ENCODE measurements at places on chromosomes 4 and X.
A peak's percentile ranks its signal among the peaks of the same experiment; 100 is the strongest.

- peak; percentile 26 for DNase-seq
Observed at GRCh38 chrX:13082206-13083065, 38.0 kb upstream of the FAM9C start.

- DNase-seq = no peak
Observed at GRCh38 chr4:169583563-169583962, 28.8 kb downstream of the NEK1 start.

DNA sequence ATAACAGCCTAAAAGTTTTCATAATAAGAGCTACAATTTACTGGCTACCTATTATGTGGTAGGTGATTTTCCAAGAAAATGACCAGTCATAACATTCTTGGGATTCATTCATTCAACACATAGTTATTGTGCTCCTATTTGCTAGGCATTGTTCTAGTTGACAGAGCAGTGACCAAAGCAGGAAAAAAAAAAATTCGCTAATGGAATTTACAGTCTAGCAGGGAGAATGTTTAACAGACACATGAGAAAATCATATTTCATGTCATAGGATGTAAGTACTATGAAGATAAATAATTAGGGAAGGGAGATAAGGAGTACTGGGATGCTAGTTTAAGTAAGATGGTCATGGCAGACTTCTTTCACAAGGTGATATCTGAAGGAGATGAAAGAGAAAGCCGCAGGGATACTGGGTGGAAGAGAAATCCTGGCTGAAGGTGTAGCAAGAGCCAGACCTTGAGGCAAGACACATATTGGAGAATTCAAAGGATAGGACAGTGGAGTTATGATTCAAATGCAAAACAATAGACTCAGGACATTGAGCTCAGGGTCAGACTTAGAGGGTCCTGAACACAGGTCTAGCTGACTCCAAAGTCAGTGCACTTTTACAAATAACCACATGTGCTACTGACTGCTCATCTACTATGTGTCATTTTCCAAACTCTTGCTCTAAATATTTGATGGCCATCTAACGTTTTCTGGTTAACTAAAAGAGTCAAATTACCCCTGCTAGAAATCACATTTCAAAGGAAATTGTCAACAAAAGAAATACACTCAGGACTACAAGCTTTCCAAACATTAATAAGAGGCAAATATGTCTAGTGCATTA is 20.4 kb downstream of the SPCS3 start:
- no peak for DNase-seq

DNA sequence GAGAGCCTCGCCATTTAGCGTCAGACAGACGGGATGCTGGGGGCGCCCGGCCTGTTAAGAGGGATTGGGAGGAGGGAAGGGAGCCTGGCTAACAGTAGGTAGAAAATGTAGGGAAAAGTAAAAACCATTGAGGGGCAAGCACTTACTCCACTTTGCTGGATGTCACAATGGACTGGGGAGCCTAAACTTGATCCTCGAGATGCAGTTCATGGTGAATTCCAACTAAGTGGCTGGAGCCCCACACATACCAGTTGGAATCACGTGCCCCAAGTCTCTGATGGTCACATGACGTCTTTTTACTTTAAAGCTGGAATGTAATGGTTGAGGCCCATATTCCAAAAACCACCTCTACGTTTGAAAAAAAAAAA is 1.5 kb downstream of the PLS3 start:
- no peak for DNase-seq

DNA sequence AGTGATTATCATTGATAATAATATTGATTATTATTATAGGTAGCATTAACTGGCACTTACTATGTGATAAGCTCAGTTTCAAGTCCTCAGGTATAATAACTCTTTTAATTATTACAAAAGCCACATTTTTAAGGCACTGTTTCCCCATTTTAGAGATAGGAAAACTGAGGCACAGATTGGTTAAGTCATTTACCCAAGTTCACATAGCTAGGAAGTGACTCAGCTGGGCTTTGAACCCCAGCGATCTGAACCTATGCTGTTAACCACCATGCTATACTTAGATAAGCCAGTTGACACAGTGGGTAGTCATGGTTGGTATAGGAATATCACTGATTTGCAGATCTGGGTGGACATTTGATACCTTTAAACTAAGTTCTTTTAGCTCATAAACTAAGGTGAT is 110.4 kb downstream of the FRAS1 start:
- DNase-seq = no peak

DNA sequence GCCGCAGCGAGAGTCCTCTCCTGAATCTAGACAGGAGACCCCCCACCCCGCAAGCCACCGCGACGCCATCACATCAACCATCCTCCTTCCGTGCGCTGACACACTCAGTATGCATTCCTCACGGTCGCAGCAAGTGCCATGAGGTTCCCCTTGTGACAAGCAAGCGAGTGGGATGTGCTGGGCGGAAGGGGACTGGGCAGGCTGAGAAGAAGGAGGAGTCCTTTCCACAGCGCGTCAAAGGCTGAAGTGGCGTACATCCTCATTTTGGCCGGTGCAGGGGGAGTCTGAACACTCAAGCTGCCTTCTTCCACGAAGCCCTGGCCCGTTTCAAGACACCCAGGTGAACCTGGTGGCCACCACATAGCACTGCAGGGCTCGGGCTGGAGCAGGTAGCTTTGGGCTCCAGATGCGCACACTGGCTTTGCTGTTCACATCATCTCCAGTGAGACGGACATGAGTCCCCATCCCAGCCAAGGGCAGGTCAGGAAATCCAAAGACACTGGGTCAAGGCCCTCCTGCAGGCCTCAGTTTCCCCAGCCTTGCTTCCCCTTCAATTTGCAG is 30.4 kb downstream of the CCNQ start:
- no peak for DNase-seq

- peak; percentile 89 for DNase-seq
Observed at GRCh38 chr4:2290974-2291704, 29.2 kb upstream of the MXD4 start.

GRCh38 chr4:113112338-113112978 is 63.0 kb downstream of the ANK2 start:
- no peak for DNase-seq

- DNase-seq = no peak
Observed at GRCh38 chrX:57822398-57822797, 87.9 kb downstream of the ZXDA start.

GRCh38 chr4:168757500-168757899 is 252.6 kb downstream of the CBR4 start:
- no peak for DNase-seq

- DNase-seq = no peak
Observed at GRCh38 chrX:40439625-40440532, 140.9 kb upstream of the ATP6AP2 start.

DNA sequence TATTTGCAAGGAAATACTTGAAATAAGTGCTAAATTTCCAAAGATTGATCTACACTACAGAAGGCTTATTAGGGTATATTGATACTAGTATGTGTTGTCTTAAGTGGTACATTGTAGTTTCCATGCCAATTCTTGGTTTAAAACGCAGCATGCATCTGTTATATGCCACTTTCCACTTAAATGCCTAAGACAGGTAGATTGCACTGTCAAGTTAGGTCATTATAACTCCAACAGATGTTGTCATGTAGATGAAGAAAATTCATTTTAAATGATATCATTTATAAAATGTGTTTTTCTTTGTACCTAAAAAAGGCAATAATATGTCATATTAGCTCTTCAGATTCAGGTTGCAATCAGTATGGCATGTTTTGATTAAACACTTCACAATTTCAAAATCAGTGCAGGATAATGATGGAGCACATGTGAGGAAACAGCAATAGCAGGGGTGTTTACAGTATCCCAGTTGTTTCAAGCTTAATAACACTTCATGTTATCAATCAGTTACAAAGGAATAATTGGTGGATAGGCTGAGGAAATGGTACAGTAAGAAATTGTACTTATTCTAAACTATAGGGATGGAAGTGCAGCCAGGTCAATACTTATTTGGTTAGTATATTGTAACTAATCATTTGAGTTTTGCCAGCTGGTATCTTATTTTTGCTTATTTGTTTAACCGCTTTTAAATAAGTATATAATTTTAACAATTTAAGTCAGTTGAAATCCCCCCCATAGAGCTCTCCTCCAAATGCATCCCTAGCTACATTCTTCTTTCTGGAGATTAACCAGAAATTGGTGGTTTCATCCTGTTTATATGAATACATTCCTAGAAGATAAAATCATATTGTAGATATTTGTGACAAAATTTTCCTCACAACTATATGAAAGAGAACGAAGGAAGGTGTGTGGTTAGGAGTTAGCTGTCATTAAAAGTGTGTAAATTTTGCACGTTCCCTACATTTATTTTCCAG is 454.4 kb upstream of the ATOH1 start:
- DNase-seq = no peak
